ENCODE measurements at places on chromosomes 3 and 15.

GRCh38 chr3:179957264-179957845, 79.4 kb downstream of the PEX5L start:
- DNase-seq: no peak

DNA sequence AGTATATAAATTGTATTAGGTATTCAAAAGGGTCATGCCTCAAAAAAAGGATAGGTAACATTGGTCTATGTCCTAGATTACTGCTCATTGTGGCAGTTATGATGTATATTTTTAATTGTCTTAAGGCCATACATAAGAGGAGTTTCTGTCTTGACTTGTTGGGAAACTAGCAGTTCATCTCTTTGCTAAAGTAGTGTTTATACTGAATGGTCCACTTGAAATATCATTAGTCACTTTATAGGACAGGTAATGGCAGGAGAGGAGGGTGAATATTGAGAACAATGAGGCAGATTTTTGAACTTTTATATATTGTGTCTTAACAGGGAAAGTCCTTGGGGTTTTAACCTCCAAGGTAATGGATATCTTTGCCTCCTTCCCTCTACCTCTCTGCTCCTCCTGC, 58.4 kb downstream of the TP63 start:
- no peak for DNase-seq

DNA sequence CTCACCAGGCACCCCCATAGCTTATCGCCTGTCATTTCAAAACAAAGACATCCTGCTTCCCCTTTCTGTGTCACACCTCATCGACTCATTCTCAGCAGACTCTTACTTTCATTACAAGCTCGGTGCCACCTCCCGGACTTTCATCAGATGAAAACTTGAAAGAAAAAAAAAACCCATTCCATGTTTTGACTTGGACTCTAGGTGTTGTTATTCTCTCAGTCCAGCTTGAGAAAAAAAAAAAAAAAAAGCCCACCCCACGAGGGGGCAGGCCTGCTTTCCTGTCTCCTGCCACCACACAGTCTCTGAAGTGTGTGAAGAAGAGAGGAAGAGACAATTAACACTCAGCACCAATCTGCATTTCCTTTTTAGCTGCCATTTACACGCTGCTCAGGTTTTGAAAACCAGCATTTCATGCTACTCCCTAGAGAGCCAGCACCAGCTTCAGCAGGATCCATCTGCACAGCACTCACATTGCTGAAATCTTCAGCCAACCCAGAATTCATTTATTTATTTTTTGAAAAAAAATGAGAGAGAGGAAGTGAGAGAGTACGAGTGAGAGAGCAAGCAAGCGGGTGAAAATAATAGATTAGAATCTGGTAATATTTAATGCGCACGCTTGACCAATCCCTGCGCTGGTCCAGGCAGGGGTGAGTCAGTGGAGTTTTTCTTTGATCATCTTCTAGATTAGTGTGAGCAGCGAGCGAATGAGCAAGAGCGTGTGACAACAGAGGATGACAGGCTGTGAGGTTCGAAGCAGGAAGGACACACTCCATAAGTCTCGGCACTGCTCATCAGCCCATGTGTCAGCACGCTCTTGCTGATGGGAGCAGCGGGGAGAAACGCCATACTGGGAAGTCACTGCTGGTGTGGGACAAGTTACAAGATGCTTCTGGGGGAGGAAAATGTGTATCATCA, 23.5 kb downstream of the ZNF80 start:
- no peak for DNase-seq

DNA sequence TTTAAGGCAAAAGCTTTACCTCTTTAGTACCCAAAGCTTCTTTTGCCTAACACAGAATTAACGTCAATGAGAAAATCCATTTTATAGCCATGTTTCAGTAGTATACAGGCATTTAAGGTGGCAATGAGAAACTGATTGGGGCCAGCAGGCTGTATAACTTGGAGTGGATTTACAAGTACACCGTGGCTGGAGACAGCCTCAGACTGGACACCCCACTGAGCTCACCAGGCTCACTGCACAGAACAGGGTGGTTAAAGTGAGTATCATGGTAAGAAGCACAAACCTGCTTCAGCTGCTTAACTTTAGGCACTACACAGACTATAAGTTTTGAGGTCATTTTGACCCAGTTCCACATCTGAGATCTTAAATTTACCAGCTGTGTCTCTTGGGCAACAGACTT, 8.9 kb downstream of the CPOX start:
- DNase-seq: no peak

DNA sequence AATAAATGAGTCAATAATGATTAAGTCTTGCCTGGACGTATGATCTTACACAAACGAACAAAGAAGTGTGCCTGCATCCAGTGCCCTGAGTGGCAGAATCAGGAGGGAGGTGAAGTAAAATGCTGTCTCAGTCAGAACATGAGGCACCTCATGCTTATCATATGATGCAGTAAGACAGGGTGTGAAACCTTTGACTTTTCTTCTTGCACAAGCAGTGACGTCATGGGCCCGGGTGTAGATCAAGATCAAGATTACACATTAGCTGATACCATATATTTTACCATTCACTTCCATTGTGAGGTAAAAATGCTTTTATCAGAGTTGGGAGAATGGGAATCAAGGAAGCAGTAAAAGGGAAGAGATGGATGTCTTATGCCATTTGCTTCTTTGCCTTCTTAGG, 291.6 kb upstream of the PLSCR5 start:
- no peak for DNase-seq

DNA sequence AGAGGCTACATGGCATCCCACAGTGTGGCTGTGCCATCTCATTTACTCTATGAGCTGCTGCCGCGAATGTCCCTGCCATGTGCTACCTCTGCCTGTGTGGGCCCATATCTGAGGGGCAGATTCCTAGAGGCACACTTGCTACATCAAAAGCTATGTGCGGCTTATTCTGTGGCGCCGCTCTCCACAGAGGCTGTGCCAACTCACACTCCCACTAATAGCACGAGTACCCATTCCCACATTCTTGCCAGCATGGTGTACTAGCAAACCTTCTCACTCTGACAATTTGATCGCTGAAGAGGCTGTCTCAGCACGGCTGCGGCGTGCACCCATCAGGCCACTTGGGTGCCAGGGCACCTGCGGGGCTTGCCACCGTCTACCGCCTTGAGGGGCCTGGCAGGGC, 31.2 kb upstream of the MUSTN1 start:
- no peak for DNase-seq

DNA sequence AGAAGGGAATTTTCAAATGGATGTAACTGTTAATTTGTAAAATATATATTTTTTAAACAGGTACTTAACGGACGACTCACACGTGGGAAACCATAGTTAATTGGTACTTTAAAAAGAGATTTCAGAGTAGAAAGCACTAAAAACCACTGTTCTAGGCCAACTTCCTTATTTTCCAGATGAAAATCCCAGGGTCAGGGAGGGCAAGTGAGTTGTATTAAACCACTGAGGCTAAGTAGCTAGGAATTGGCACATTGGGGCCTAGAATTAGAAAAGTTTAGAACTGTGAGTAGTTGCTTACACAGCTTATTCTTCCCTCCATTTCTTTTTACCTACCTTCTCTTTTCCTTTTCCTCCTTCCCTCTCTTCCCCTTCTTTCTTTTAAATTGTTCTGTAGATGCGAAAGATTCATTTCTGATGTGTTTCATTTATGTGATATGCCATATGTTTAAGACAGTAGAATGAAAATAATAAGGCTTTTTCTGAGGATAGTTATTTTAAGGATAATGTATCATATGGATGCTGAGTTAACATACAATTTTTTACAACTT, 4.1 kb upstream of the UTS2B start:
- DNase-seq: no peak

GRCh38 chr3:46414739-46415138, 7.7 kb downstream of the CCRL2 start:
- no peak for DNase-seq

DNA sequence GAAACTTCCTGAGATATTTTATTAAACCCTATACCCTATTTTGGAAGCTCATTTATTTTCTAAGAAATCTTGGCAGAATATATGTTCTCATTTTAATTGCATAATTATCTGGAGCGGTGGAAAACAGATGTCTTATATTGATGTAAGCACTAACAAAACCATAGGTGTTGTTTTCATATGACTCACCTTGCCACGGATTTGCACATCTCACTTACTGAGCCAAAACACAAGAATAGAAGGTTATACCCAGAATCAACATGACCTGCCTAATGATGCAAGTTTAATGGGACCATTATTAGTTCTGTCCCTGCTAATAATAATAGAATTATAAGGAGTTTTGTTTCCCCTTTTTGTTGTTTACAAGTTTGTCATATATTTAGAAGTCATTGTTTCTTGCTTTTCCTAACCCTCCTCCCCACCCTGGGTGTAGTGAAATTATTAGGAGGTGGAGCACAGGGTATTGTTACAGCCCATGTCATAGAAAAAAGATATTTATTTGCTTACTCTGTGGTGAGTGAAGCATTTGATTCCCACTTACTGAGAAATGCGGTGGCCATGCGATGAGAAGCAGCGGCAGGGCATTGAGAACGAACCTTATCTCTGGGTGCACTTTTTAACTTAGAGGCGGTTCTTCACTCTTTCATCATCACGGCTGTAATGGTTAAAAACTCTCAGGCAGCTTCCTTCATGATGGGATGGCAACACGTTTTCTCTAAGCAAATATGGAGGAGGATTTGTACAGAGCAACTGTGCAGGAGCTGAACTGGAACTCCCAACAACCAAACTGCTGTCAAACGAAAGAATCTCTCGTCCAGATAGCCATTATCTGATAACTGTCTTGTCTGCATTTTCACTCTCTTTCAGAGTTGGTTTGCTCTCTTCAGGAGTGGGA, 521 bp downstream of the IL5RA start:
- no peak for DNase-seq
